Suppressor macrophage treated with lipopolysaccharide for 1 hour (primary cell): ENCODE measurements at places on chromosomes 4 and X.

DNA sequence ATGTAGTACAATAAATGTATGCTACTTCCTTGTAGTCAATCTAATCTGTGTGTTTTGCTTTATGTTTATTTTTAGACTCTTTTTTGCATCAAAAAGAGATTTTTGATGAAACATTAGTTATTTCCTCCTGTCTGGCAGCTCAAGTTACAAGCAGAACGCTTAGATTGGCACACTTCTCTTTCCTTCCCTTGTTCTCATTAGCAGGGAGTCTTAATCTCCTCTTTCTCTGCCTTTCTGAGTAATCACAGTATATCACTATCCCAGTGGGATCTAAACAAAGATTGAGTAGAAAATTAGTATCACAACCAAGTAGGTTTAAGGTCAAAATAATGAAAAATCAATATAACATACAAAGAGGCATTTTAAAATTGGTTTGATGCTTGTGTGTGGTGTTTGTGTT lies 1192.6 kb downstream of the C4orf33 start:
- DNase-seq, result no peak

- DNase-seq, result no peak
Measured at GRCh38 chr4:182219411-182220056, 23.7 kb upstream of the TENM3 start.

DNA sequence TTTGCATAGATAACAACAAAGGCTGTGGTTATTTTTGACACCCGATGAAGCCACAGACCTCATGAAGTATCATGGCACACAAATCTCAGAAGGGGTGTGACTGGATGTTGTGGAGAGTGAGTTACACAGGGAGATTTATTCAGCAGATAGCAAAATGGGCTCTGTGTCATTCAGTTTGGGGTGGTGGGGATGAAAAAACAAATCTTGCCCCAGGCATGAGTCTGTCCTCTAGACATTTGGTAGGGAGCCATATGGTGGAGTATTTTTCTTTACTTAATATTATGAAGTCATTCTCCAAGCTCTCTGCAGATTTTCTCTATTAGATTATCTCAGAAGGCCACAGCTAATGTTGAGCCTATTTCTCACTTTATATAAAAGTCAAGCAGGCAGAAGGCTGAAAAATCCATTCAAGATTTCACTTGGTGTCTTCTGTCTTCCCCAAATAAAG lies 277.1 kb upstream of the TENM3 start:
- no peak for DNase-seq

DNA sequence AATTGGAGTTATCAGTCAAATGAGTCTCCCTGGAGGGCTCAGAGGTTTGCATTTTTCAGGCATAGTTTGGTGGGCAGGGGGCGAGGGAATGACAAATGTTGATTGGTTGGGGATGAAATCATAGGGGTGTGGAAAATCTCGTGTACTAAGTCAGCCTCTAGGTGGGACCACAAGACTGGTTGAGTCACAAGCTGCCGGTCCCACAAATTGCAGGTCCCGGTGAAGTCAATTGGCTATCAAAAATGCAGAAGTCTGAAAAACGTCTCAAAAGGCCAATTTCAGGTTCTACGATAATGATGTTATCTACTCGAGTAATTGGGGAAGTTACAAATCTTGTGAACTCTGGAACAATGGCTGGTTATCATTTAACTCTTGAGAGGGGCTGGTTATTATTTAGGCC lies 98.8 kb upstream of the DHX15 start:
- DNase-seq, result peak; percentile 8

- DNase-seq, result no peak
Measured at GRCh38 chr4:109301651-109302360, 652 bp downstream of the COL25A1 start.

GRCh38 chrX:149853925-149854324 lies 27.1 kb upstream of the MAGEA8 start:
- no peak for DNase-seq

GRCh38 chrX:120334151-120334550 lies 22.9 kb upstream of the TMEM255A start:
- DNase-seq, result no peak

GRCh38 chr4:6361076-6361784 lies 91.6 kb downstream of the WFS1 start:
- no peak for DNase-seq

- DNase-seq, result peak; percentile 72
Measured at GRCh38 chrX:153414856-153415510, 3.7 kb downstream of the ZFP92 start.

GRCh38 chr4:113979148-113979904 lies at the start of gene ARSJ:
Gene ARSJ (minus strand): TSS chr4:113979647. CDS start chr4:113978834, 813 bp downstream.
- peak; percentile 29 for DNase-seq

GRCh38 chr4:53123819-53124218 lies 242.0 kb downstream of the SCFD2 start:
- no peak for DNase-seq

DNA sequence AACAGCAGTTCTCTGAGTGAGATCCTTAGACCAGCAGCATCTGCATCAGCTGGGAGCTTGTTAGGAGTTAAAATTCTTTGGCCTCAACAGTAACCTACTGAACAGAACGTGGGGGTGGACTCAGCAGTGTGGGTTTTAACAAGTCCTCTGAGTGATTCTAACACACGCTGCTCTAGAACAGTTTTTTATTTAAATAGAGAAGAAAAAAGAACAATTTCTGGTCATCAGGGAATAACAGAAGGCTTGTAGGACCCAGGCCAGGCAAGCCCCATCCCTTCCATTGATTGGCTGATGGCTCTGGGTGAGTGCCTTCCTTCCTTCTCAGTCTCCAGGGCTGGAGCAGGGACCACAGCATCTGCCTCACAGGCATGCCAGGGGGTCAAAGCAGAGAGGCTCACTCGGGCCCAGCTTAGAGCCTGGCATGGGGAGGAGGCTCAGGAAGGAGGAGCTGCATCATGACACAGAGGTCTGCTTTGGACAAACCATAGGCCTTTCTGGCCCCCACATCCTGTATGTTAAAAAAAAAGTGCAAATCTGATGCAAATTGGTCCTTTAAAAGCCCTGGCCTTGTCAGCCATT lies 56.7 kb downstream of the JAKMIP1 start:
- DNase-seq, result no peak

DNA sequence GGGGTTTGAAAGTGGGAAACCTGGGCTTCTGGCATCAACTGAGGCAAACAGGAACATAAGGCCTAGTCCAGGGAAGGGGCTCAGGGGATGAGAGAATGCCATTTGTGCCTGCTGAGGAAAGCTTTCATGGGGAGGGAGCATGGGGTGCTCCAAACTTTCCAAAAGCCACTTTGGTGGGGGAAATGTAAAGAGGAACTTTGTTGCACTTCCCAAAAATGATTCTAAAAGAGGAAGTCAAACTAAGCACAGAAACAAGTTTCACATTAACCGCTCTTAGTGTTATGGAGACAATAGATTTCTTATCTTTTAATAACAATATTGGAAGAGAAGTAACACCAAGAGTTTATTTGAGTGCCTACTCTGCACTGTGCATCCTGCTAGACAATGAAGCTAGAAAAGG lies 32.3 kb downstream of the GAB3 start:
- peak; percentile 69 for DNase-seq

DNA sequence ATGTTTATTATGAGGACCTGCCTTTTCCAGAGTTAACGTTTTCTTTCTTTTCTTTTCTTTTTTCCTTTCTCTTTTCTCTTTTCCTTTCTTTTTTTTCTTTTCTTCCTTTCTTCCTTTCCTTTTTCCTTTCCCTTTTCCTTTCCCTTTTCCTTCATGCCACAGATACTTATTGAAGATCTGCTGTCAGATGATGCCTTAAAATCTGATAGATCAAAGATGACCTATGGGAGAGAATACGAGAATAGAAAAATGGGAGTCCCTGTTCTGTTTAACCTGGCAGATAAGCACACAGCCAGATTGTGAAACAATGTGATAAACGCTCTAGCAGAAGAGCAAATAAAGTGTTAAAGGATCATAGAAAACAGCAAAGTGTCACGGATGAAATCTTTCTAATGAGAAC lies 38.9 kb downstream of the AFF1 start:
- no peak for DNase-seq

GRCh38 chr4:109302361-109303139 lies at the start of gene COL25A1:
Gene COL25A1 (minus strand): TSS chr4:109302658.
- peak; percentile 29 for DNase-seq

- DNase-seq, result no peak
Measured at GRCh38 chr4:139647184-139647583, 18.4 kb upstream of the MGST2 start.

DNA sequence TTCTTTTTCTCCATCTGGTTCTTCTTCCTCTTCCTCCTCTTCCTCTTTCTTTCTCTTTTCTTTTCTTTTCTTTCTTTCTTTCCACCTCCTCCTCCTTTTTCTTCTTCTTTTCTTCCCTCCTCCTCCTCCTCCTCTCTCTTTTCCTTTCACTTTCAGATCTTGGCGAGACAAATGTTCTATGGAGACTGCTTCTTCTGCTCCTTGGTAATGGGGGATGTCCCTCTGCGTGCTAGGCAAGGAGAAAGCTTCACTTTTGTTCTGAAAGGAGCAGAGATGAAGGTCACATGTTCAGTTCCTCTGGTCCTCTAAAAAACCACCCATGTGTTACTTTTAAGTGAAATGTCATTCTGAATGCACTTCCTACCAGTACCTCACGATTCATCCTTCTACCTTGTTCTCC lies 33.2 kb downstream of the NBDY start:
- DNase-seq, result peak; percentile 6

DNA sequence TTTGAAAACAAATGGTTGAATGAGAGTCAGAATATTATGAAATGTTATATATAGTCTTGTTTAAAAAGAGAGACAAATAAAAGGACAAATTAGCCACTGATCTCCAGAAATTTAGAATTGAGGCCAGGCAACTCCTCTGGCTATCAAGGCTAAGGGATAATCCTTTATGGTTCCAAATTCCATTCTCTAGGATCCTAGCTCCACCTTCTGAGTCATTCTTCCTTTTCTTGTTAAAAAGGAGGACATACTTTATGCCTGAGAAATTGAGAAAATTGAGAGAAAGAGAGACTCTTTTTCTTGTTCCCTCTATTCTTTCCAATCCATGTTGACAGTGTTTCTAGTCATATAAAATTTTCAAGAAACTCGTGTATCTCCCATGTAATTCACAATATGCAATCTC lies 1299.5 kb downstream of the FSTL5 start:
- no peak for DNase-seq
